NCI-H1694 (cell line): ENCODE measurements at places on chromosomes 12 and 14.

DNA sequence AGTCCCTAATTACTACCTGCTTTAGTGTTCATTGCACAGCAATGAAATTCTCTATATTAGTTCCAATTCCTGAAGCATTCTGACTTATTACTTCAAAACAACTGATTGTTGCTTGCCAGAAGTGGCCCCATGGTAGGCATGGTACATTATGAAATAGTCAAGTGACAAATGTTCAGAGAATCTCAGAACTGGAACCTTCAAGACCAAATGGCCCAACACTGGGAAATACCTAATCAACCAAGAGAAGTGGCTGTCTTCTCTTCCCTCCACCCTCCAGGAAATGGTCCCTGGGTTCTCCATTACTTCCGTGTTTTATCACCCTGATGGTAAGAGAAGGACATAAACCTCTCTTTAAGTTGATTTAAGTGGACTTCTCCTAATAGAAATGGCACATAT is 49.9 kb downstream of the ITPR2 start:
- no peak for DNase-seq

GRCh38 chr12:127809275-127809674 is 457.7 kb upstream of the TMEM132C start:
- no peak for DNase-seq

DNA sequence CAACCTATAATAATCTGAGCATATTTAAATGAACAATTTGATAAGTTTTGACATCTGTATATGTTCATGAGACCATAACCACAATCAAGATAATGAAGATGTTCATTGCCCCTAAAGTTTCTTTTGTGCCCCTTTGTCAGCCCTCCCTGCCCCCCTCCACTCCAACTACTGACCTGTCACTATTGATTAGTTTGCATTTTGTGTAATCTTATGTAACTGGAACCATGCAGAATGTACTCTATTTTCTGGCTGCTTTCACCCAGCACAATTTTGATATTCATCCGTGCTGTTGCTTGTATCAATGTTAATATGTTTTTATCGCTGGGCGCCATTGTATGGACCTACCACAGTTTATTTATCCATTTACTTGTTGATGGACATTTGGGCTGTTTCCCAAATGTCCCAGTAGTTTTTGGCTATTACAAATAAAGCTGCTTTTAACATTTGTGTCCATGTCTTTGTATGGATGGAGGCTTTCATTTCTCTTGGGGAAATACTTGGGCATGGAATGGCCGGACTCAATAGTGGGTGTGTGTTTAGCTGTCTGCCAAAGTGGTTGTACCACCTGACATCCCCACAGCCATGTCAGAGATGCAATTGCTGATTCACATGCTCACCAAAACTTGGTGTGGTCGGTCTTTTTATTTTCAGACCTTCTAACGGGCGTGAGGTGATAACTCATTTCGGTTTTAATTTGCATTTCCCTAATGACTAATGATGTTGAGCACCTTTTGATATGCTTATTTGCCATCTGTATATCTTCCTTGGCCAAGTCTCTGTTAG is 38.9 kb downstream of the EML1 start:
- DNase-seq = no peak

DNA sequence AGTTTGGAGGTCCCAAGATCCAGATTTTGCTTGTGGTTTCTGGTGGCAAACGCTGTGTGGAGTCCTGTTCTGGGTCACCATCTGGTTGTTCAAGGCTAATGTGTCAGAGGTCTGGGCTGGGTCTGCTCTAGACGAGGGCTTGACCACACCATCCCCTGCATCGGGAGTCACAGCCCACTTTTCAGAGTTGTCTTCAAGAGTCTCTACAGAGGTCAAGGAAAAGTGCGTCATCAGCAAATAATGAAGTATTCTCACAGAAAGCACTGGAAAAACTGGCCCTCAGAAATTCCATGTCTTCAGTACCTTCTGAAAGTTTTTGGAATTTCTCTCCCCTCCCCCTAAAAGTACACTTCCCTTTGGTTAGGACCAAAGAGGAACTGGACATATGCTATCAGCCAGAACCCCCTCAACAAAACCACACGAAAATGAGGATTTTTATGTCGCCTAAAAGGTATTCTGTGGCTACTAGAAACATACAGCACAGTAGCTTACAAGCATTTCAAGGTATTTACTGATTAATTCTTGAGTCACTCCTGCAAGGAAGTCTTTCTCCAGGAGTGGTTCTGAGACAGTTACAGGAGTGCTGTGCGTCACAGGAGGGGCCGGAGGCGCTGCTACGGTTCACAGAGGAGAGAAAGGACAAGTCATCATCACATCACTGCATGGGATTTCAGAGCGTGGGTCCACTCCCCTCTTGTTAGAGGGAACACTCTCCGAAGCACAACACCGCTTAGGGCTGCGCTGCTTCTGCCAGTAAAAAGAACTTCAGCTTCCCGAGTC is 35.4 kb downstream of the RAD52 start:
- DNase-seq = no peak

- DNase-seq = no peak
Observed at GRCh38 chr12:94593822-94594442, 56.4 kb downstream of the TMCC3 start.

DNA sequence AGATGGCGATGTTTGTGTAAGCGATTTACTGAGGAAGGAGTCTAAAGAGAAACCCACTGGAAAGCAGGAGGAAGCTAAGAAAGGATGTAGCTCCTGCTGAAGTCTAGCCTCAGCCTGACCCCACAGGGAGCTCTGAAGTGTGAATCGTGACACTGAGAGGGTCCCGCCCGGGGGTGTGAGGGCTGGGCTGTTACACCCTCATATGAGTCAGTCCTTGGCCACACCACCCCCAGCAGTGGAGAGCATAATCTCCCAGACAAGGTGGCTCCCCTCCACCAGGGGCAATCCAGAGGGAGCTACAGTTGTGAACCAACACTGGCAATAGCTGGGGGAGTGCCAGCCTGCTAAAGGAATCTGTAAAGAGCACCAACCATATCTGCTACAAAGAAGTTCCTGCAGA is 31.5 kb downstream of the SVOP start:
- DNase-seq = no peak

GRCh38 chr12:124774054-124774461 is 89.6 kb downstream of the SCARB1 start:
- DNase-seq = no peak

DNA sequence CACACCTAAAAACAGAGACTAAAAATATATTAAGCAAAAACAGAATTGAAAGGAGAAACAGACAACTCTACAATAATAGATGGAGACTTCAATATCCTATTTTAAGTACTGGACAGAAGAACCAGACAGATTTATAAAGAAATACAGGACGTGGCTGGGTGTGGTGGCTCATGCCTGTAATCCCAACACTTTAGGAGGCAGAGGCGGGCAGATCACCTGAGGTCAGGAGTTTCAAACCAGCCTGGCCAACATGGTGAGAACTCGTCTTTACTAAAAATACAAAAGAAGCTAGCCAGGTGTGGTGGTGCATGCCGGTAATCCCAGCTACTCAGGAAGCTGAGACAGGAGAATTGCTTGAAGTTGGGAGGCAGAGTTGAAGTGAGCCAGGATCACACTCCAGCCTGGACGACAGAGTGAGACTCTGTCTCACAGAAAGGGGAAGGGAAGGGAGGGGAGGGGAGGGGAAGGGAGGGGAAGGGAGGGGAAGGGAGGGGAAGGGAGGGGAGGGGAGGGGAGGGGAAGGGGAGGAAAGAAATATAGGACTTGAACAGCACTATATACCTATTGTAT is 53.0 kb downstream of the CDK17 start:
- DNase-seq = no peak

DNA sequence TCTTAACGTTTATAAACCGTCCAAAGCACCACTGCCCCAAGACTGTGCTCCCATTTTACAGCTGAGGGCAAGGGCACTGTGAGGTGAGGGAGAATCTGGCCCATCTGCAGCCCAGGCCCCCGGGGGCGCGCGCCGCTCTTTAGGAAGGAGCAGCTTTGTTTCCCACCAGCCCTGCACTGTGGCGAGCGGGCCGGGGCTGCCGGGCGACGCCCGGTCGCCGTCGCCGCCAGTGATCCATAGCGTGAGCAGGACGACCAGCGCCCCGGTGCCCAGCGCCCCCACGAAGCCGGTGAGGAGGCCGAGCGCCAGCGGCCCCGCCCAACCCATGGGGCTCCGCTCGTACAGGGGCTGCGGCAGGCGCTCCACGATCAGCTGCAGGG is 34.6 kb downstream of the FIGNL2 start:
- DNase-seq = no peak

- DNase-seq = no peak
Observed at GRCh38 chr14:57245941-57246340, 22.8 kb downstream of the EXOC5 start.

GRCh38 chr12:104650541-104650940 is 193.8 kb downstream of the CHST11 start:
- DNase-seq = no peak

GRCh38 chr14:50967790-50968189 is 23.5 kb upstream of the PYGL start:
- DNase-seq = no peak

- no peak for DNase-seq
Observed at GRCh38 chr14:50846226-50846880, 15.4 kb upstream of the NIN start.

- DNase-seq = no peak
Observed at GRCh38 chr12:22467190-22467589, 77.2 kb downstream of the C2CD5 start.

DNA sequence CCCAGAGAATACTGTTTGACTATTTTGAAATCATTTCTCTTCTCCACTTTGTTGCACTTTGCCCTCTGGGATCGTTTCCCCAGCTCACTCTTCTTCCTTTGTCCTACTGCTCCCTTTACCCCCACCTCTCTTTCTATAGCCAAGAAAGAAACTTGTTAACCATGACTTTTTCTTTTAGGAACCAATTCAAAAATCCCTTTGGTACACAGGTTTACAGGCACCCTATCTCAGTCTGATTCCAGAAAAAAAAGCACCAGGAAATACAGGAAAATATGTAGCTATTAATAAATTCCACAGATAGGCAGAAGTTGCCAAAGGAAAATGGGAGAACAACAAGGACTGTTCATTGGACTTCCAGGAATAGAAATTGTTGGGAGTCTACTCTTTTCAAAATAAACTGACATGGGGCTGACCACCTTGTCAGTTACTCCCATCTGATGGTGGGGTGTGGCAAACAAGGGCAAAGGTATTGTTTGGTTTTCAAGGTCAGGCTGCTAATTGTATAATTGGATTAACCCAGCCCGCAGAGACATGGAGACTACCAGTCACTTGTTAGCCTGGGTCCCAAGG is 82.4 kb downstream of the CRADD start:
- no peak for DNase-seq

DNA sequence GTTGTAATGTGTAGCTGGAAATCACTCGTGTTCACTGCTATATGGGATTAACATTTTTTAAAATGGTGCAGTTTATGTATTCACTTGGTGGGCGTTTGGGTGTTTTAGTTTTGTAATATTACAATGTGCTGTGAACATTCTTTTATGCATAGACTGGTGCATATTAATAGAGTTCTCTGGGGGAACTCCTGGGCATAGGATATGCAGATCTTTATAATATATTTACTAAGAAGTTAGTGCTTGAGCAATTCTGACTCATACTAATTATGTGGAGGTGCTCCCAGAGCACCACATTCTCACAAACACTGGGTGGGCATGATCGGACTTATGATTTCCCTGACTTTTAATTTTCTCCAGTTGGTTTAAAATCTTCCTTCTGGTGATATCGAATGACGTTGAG is 342.3 kb downstream of the PDZRN4 start:
- DNase-seq = no peak

GRCh38 chr14:64266239-64266638 is 27.9 kb downstream of the ESR2 start:
- DNase-seq = no peak

DNA sequence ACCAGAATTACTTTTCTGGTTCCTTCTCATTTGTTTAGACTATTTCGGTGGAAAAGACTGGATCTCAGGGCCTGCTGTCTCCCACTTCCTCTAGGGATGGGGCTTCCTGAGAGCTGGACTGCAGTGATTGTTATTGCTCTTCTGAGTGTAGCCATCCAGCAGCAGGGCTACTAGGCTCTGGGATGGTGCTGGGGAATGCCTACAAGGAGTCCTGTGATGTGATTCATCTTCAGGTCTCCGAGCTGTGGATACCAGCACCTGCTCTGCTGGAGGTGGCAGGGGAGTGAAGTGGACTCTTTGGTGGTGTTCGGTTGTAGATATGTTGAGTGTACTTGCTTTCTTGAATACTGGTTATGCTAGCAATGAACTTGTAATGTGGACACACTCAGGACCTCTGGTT is 42.7 kb downstream of the AEBP2 start:
- no peak for DNase-seq

DNA sequence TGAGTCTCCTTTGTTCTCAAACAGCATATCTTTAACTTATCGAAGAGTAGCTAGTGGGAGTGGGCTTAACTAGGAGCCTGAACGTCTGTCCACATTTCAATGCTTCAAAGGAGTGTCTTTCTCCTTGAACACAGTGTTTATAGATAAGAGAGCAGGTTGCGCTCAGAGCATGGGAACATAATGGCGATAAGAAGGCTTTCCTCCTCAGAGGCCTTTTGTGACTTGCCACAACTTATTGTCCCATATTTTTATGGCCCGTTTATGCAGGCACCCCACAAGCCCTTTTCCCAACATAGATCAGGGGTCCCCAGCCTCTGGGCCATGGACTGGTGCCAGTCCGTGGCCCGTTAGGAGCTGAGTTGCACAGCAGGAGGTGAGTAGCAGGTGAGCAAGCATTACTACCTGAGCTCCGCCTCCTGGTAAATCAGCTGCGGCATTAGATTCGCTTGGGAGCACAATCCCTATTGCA is 2.6 kb upstream of the DDX47 start:
- DNase-seq = no peak

GRCh38 chr12:130435331-130435730 is 97.6 kb downstream of the PIWIL1 start:
- no peak for DNase-seq

- no peak for DNase-seq
Observed at GRCh38 chr12:101924618-101925017, 47.2 kb downstream of the DRAM1 start.

DNA sequence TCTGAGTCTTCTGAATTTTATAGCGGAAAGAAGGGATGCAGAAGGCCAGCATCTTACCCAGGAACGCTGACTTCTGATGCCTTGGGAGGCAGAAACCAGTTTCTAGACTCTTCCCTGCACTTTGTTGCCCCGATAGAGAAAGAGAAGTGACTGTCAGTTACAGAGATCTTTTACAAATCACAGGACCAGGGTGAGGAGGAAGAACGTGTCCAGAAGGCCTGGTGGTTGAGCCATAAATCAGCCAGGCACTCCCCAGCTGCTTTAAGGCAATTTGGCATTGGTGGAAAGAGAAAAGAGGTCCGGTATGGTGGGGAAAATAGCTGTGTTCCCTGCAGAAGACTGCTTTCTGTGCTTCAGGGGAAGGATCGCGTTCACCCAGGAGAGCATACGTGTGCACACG is 88.7 kb upstream of the KCNA1 start:
- DNase-seq = no peak

GRCh38 chr14:74945852-74946658 is 9.3 kb downstream of the PGF start:
- DNase-seq = peak; percentile 72

- DNase-seq = no peak
Observed at GRCh38 chr12:6380141-6381121, 3.5 kb upstream of the LTBR start.

GRCh38 chr14:68680541-68681051 is 112.3 kb downstream of the ZFP36L1 start:
- DNase-seq = no peak
